ENCODE measurements at places on chromosomes 1 and 21.
A peak's percentile ranks its signal among the peaks of the same experiment; 100 is the strongest.

DNA sequence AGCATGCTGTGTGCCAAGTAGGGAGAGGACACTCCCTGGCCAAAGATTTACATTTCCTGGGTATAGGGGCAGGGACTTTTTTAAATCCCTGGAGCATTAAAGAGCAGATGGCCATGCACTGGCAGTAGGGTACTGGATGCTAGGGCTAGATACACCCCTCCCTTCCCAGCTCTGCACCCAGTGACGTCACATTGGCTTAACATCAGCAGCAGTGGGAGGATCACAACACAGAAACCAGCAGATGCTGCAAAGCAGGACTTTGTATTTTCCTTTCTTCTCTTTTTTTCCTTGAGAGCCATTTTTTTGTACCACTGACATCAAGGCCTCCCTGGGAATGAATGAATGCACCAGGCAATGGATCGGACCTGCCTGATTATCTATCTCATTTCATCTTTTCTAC is 243.0 kb downstream of the KAZN start:
- DNase-seq = peak; percentile 83

DNA sequence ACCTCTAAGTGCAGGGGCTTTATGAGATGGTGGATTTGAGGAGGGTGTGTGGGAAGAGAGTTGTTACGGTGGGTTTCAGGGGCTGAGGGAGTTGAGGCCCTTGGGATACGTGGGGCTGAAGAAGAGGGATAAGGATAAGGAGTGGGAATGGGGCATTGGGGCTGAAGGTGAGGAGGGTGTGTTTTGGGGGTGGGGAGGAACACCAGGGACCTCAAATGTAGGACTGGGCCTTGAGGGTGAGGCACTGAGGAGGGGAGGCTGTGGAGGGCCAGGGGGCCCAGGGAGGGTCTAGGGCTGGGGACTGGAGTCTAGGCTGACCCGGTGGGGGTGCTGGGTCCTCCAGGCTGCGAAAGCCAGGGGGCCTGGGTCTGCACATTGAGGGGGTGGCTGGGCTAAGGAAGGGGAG is 1.2 kb upstream of the PLEKHM2 start:
- no peak for DNase-seq

GRCh38 chr1:156233426-156234127 is 8.4 kb upstream of the BGLAP start:
- peak; percentile 86 for DNase-seq

GRCh38 chr1:4847711-4848110 is 193.3 kb downstream of the AJAP1 start:
- DNase-seq = no peak

DNA sequence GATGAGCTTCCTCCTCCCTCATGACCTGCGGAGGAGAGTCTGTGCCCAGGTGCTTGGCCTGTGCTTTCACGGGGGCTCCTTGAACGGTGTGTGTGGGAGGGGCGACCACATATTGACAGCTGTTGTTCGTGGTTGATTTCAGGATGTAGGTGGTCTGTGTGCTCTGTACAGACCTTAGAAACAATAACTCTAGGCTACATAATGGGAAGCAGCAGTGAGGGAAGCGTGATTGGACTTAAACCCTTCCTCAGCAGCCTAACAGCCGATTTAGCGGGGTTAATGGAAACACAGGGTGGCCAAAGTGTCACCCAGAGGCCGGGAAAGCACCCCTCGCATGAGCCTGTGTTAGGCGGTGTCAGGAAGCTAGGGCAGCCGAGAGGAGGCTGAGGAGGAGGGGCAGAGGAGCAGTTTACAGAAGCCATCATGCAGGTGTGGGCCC is 56.0 kb downstream of the TBCE start:
- DNase-seq = no peak

GRCh38 chr1:208885060-208885459 is 640.9 kb upstream of the PLXNA2 start:
- DNase-seq = no peak

GRCh38 chr1:204841798-204842197 is 28.9 kb upstream of the NFASC start:
- DNase-seq = no peak

DNA sequence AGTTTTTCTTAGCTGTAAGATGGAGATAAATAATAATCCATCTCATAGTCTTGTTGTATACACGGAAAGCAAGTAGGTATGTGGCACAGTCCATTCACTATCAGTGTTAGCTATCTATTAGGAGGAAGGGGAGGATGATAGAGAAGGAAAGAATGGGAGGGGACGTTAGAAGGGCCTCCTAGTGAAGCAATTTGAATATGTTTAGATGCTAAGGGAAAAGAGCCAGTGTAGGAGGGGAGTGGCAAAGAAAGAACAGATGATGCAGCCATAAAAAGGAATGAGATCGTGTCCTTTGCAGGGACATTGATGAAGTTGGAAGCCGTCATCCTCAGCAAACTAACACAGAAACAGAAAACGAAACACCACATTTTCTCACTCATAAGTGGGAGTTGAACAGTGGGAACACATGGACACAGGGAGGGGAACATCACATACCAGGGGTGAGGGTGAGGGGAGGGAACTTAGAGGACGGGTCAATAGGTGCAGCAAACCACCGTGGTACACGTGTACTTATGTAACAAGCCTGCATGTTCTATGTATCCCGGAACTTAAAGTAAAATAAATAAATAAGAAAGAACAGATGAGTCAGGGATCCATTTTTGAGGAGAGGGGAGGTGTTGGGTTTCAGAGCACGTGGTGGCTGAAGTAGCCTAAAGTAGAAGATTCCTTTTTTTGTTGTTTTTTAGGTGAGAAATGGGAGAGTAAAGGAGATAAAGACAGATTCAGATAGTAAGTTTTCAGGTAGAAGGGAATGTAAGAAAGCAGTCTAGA is 124.1 kb downstream of the POU2F1 start:
- peak; percentile 70 for DNase-seq

- DNase-seq = no peak
Measured at GRCh38 chr1:184158896-184159681, 107.6 kb downstream of the TSEN15 start.

GRCh38 chr1:25805863-25806225 is 5.9 kb downstream of the SELENON start:
- DNase-seq = no peak

- peak; percentile 96 for DNase-seq
Measured at GRCh38 chr1:85612704-85613361, 32.3 kb downstream of the CCN1 start.

GRCh38 chr1:42723511-42723910 is 16.5 kb downstream of the CLDN19 start:
- DNase-seq = no peak

GRCh38 chr1:162159515-162159914 is 90.0 kb downstream of the NOS1AP start:
- DNase-seq = no peak

DNA sequence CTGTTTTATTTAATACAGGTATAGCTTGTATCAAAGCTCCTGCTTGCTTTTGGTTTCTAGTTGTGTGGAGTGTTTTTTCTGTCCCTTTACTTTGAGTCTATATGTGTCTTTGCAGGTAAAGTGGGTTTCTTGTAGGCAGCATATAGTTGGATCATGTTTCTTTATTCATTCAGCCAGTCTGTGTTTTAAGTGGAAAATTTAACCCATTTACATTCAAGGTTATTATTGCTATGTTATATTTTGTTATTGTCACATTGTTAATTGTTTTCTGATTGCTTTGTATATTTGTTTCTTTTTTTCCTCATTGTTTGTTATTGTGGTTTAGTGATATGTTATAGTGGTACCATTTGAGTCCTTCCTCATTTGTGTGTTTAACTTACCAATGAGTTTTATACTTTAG is 26.7 kb downstream of the CLDN19 start:
- no peak for DNase-seq
